ENCODE measurements at places on chromosomes 1 and 21.

DNA sequence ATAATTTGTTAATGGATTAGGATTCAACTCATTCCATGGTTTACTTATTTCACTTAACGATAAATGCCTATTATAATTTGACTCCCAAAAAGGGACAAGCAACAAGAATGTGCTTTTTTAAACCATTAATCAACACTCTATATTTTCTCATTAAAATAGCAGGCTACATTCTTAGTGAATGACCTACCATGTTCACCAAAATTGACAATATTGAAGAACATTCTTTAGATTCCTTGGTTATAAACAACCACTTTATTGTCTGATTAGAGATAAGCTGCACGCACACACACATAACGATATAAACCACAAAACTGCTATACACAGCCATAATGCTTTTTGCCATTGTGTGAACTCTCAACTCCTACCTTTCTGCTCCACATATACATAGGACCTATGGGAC is 75.4 kb upstream of the LRRC7 start:
- DNase-seq: no peak

DNA sequence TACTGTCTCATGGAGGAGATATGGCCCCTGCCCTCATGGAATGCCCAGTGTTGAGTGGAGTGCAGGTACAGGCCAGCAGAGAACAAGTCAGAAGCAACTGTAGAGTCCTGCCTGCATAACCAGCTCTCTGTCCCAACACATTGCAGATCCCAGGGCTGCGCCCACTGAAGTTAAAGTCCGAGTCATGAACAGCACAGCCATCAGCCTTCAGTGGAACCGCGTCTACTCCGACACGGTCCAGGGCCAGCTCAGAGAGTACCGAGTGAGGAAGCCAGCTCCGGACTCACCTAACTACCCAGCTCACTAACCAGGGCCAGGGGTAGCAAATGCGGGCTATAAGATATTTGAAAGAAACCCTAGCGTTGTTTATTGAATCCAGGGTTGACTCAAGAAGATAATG is 59.1 kb upstream of the CNTN2 start:
- no peak for DNase-seq

DNA sequence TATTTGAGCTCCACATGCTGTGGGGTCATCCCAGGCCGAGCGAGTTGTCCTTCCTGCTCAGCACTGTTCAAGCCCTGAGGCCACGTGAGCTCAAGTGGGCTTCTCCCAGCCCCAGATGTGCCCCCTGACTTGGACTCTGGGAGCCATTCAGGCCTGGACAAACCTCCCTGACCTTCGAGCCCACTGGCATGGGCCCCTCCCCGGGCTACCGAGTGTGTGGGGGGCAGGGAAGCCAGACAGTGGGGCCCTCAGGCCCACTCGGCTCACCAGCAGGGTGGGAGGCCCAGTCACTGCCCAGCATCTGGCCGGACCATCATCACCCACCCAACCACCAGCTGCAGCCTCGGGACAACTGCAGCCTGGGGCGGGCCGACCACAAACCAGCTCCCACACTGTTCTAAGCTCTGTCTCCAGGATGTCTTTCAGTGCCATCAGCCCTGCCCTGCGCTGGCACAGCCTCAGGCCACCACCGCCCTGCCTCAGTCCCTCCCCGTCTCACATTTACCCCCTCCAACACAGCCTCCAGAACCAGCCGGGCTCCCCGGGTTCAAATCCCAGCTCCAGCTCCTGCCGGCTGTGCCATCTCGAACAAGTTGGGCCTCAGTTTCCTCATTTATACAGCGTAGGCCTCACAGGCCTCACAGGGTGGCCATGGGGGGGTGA is 20.9 kb upstream of the PLEKHG5 start:
- no peak for DNase-seq

- DNase-seq: peak; percentile 94
These were observed 51.9 kb upstream of the LPAR3 start for GRCh38 chr1:84944767-84945486.

DNA sequence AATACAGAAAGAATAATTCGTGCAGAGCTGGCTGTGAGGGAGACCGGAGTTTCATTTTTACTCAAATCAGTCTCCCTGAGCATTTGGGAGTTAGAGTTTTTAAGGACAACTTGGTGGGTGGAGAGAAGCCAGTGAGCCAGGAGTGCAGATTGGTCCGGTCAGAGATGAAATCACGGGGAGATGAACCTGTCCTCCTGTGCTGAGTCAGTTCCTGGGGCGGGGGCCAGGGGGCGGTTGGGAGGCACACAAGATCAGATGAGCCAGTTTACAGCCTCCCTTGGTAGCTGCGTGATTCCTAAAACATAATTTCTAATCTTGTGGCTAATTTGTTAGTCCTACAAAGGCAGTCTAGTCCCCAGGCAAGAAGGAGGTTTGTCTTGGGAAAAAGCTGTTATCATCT is 1267.9 kb downstream of the AMY1C start:
- no peak for DNase-seq

DNA sequence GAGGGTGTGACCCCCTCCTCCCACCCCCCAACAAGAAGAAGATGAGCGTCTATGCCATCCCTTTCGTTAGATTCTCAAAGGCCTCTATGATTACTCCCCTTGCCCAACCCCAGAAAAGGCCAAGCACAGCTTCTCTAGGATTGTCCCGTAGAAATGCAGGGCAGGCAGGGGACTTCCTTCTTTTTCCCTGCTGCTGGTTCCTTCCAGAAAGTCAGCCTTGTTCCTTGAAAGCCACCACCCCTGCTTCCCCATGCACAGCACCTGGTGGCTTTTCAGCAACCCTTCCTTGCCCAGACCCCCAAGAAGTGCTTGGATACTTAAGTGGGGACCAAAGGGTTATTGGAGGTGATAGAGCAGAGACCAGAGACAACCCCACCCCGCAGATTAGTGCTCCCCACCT is 75.1 kb downstream of the ARHGEF10L start:
- DNase-seq: no peak

DNA sequence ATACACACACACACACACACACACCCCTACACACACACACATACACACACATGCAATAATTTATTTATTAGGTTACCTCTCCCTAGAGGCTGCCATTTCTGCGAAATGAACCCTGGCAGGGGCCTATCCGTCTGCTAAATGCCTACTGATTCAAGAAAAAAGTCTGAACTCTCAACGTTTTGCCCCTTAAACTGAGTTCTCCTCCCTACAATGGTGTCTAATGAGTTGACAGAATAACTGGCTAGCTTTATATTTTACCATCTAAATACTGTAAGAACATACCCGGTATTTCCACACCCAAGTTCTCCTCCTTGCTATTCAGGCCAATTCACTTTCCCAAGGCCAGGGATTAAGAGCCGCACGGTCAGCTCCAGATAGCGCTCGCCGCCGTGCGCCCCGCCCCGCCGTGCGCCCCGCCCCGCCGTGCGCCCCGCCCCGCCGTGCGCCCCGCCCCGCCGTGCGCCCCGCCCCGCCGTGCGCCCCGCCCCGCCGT is 339 bp upstream of the RNPC3 start:
- DNase-seq: peak; percentile 48

DNA sequence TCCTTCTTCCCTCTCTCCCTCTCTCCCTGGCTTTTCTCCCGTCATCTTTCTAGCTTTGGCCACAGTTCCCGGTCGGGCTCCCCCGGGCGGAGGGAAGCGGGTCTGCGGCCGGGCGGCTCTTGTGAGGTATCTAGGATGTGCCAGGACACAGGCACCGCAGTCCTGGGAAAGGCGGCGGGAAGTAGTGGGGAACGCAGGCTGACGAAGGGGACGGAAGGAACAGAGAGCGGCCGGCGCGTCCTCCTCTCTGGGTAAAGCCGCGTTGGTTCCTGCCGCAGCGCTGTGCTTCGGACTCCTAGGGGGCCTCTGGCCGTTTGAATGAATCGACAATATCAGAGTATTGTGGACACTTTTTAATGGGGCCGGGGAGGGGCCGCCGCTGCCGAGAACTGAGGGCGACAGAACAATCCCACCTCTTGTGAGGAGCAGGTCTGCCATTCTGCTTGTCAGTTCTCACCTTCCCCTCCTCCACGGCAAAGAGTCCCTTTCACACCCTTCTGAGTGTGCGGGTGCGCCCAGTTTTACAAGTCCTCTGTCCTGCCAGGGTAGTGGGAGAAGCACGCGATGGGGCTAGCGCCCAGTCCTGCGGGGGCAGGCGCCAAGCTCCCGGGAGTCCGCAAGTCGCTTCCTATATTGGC is 1.2 kb upstream of the LHX9 start:
- peak; percentile 71 for DNase-seq

DNA sequence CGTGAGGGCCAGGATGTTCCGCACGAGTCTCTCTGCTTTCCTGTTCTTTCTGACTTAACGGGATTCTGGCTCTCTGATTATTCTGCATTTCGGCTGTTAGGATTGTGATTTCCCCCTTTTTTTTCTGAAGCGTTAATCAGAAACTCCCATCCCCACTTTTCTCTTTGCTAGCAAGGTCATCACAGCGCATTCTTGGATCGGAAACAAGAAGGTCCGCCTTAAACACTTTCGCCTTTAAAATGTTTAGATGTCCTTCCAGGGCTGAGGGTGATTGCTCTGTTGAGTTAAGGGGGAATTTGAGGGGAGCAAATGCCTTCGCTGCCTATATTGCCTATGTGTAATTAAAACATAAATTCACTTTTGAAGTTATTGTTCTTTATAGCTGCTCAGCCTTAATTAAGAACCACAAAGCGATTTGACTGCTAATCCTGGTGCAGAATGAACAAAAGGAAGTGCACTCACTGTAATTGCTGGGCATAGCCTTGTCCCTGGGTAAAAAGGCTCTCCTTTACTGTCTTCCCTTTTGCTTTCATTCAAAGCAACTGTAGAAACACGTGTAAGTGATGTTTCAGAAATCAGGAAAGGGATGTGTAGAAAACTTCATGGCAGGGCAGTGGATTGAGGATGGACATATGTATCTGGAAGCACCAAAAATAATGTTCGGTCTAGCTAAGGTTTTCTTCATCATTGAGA is 1.2 kb downstream of the LAMC1 start:
- DNase-seq: no peak

DNA sequence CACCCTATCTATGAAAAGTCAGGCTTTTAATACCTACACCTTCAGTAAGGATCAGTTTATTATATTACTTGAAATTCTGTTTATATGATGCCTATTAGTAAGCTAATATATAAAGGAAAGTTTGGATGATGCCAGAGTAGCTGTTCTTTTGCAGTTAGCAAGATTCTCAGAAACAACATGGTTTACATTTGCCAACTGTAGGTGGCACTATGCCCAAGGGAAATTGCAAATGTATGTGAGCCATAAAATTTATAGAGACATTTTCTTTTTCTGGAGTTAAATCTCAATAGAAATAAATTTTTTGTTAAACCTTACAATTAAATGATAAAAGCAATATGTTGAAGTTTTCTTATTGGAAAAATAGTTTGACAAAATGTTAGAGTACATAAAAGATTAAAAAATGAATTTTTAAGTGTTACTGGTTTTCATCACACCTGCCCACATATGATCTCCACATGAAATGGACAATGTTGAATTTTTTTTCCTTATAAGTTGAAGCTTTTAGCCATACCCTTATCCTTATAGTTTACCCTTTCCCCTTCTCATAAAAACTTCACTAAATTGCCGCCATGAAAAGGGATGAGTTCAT is 32.1 kb upstream of the EPHX4 start:
- peak; percentile 66 for DNase-seq

DNA sequence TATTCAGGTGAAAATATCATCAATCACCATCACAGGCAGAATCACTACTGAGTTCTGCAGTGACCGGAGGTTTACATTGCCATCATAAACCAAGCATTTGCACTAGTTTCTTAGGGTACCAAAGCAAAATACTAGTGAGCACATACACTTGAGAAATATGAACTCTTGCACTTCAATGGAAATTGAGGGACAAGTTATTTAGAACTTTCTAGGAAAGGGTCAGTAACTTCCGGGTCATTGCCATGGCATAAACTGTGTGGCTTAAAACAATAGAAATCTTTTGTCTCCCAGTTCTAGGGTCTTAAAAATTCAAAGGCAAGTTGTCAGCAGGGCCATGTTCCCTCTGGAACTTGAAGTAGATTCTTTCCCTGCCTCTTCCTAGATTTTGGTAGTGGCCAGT is 197.5 kb downstream of the ZC3H11B start:
- DNase-seq: no peak

Measured in SK-MEL-5 (cell line).